ENCODE measurements at places on chromosomes 16 and 17.

DNA sequence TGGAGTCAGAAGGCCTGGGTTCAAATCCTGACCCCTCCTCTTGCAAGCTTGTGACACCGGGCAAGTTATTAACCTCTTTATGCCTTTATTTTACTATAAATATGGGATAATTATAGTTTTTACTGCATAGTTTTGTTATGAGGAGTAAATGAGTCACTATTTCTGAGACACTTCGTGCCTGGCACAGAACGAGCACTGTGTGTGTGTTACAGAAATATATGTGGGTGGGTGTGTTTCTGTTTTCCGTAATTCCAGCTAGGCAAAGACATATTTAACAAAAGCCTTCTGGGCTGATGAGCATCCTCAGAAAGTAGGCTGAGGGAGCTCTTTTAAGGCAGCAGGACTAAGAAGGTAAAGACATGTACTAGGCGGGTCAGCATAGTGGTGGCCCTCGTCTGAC lies 417.9 kb downstream of the MAF start:
- DNase-seq, result no peak

DNA sequence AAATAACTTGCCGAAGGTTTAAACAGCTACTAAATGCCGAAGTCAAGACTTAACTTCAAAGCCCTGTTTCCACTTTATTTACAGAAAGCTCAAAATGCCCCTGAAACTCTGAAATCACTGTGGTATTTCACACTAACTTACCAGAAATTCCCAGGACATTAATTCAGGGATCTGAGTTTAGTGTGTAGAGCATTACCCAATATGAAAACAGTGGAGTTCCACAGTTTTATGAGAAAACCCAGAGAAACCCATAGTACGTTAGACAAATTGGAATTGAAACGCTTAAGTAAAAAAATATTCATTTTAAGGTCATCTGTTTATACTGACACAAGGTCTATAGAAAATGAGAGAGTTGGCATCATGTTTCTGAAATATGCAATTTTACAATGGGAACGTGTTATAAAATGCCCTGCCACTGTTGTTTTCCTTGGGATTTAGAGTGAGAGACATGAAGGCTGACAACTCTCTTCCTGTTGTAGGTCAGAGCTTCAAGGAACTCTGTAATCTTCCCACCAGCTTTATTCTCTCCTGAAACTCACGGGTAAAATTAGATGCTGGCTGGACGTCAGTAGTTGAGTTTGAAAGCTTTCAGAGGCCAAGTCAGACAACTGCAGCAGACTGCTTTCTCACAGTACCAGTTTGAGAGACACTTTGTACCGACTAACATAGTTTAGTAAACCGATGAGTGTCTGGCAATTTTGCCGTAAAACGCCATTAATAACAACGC lies 139.4 kb upstream of the TBX2 start:
- peak; percentile 26 for DNase-seq

- DNase-seq, result no peak
These were observed 40.5 kb downstream of the BAHCC1 start for GRCh38 chr17:81435652-81436293.

DNA sequence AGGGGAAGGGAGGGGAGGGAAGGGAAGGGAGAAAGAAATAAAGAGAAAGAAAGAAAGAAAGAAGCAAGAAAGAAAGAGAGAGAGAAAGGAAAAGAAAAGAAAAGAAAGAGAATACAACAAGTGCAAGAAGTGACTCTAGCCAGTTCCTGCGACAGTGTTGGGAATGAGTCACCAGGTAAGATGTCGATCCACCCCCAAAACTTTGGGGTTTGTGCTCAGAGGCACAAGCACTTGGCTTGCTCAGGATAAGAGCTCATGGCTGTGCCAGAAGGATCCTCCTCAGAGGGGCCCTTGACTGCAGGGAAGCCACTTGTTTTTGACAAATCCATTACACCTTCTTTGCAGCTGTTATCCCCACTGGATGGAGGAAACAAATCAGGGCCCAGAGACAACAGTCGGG lies 137.7 kb downstream of the TMEM132E start:
- peak; percentile 12 for DNase-seq

DNA sequence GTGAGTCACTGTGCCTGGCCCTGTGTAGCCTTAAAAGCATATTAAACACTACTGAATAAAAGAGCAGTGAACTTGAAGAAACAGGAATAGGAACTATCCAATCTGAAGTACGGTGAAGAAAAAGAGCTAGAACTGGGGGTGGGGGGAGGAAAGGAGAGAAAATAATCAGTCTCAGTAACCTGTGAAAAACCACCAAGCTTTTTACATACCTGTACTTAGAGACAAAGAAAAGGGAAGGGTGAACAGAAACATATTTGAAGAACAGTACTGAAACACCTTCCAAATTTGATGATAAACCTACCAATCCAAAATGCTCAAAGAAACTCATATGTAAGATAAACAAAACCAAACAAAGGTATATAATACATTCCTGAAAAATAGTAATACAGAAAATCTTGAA lies 77.5 kb downstream of the USP32 start:
- DNase-seq, result no peak

DNA sequence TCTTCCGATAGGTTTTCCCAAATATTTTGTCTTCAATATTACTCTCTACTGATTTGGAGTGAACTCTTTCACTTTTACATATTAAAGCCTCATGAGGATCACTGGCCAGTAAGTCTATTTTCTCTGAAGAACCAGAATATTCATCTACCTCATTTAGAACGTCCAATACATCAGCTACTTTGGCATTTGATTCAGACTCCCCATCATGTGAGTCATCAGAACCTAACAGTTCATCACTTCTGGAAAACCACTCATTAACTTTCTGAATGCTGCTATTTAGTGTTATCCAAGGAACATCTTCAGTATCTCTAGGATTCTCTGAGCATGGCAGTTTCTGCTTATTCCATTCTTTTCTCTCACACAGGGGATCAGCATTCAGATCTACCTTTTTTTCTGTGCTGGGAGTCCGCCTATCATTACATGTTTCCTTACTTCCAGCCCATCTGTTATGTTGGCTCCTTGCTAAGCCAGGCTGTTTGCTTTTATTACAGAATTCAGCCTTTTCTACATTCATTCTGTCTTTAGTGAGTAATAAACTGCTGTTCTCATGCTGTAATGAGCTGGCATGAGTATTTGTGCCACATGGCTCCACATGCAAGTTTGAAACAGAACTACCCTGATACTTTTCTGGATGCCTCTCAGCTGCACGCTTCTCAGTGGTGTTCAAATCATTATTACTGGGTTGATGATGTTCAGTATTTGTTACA lies 30.9 kb downstream of the BRCA1 start:
- DNase-seq, result no peak

- DNase-seq, result no peak
These were observed 8.3 kb upstream of the CENPT start for GRCh38 chr16:67855789-67856188.

DNA sequence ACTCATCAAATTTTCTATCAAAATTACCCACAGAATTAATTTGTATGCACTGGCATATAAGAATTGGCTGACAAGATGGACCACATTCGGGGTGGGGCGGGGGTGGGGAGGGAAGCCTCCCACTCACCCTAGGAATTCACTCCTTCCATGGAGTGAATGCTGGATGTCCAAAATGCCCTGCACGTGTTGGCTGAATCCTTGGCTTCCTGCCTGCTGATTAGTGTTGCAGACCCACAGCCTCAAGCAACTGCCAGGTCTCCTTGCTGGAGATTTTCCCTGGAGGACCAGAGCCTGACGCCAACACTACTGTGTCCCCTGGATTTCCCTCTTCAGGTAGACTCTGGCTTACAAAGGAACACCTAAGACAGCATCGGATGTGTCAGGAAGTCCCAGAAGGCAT lies 575.7 kb upstream of the CDH11 start:
- no peak for DNase-seq

GRCh38 chr17:13420878-13421277 lies 180.9 kb downstream of the HS3ST3A1 start:
- peak; percentile 9 for DNase-seq

GRCh38 chr17:17587614-17588337 lies 3.7 kb downstream of the PEMT start:
- DNase-seq, result no peak

- no peak for DNase-seq
These were observed 21.0 kb downstream of the PDIA2 start for GRCh38 chr16:303760-304505.

DNA sequence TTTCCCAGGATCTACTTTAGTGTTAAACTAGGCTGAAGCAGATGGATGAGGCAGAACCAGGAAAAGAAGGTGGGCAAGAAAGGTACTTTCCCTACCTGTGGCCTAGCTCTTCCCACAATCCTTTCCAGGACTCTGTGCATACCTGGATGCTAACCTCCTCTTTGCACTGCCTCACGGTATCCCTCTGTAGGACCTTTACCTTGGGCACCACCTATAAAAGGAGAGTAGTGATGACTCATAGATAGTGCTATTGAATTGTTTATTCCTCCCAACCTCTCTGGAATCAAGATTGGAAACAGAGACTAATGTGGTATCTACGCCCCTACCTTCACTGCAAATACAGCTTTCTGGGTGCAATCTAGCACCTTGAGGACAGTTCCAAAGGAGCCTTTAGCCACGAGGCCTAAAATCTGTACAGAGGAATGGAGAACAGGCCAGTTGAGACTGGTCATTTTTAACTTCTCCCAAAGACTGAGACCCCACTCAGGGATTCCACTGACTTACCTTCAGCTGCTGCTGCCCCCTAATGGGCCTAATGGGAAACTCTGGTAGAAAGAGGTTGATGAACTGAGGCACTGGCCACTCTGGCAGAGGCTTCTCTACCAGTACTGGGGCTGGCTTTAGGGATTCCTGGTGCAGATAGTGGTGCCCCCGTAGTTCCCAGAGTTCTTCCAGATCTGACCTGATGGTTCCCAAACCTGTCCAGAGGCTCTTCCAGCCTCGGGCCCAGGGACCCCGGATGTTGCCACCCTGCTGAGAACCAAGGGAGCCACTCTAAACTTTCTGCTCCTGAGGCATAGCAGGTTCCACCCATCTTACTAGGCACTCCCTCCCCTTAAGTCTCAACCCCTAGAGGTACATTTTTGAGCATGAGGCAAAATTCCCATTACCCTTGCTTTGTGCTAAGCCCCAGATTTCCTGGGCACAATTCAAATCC lies 781 bp downstream of the RSKR start:
- peak; percentile 70 for DNase-seq

GRCh38 chr16:11374255-11374654 lies 29.0 kb downstream of the RMI2 start:
- DNase-seq, result no peak

DNA sequence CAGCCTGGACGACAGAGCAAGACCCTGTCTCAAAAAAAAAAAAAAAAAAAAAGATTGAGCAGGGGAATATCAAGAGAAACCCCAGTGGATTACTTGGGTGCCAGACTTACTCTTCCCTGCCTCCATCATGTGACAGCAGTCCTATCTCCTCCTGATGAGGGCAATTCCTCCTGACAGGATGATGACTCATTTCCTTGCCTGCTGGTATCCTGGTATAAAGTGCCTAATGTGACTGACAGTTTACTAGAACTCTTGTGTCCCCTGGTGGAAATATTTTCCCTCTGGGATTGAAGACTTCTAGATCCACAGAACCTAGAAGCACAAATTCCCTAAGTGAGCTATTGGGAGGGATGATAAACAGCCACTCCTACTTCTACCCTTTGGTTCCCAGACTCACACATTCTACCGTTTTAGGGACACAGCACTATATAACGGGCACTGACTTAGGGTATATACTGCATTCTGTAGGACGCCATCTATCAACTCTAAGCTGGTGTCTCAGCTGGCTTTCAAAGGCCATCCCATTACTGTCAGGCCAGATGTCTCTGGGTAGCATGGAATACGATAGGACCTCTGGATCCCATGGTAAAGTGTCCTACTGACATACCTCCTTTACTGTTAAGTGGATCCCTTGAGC lies 114.6 kb upstream of the MED13 start:
- peak; percentile 36 for DNase-seq

- no peak for DNase-seq
These were observed 19.8 kb downstream of the FBRS start for GRCh38 chr16:30677931-30678585.

DNA sequence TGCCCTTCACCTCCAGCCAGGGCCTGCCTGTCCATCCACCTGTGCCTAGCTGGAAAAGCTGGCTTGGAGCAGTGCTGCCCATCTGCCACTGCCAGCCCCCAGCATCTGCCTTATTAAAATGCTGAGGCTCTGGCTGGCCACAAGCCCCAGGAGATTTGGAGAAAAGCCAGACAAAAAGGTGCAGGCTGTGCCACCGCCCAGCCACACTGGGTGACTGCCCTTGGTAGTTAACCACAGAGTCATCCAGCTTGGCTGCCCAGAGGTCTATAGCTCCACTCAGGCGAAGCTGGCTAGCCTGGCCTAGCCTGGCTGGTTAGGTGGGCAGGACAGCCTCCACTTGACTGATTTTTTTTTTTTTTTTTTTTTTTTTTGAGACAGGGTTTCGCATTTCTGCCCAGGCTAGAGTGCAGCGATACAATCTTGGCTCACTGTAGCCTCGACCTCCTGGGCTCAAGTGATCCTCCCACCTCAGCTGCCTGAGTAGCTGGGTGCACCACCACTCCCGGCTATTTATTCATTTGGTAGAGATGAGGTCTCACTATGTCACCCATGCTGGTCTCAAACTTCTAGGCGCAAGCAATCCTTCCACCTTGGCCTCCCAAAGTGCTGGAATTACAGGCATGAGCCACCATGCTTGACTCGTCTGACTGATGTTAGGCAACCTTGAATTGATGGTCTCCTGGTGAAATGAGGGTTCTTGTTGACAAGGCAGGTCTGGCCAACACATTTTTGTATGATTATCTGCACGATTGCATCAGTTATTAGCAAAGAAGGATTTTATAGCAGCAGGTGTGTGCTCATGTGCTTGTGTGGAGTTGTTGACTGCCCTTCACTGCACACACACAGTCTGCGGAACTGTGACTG lies 103.8 kb downstream of the RAB11FIP4 start:
- peak; percentile 86 for DNase-seq

- DNase-seq, result peak; percentile 39
These were observed 7.1 kb downstream of the HAS3 start for GRCh38 chr16:69112285-69113129.

- no peak for DNase-seq
These were observed 5.5 kb upstream of the ZNF750 start for GRCh38 chr17:82845163-82845807.

- DNase-seq, result no peak
These were observed 336.7 kb upstream of the ZFHX3 start for GRCh38 chr16:73384506-73385089.

GRCh38 chr16:9378876-9379275 lies 287.4 kb downstream of the HAPSTR1 start:
- no peak for DNase-seq

DNA sequence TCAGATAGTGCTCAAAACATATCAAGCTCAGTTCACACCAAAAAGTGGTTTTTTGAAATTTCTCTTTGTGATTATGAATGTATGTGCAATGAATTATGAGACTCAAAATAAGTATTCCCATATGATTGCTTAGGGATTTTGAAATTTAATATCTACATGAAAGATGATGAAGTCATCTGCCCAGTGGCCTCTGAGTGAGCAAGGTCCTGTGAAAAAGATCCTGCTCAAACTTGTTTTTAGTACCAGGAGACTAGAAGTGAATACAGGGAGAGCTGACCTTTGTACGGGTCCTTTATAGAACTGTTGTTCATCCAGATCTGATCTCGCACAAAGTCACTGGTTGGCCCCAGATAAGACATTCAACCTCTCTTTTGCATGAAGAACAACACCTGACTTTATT lies 151.9 kb upstream of the MAF start:
- no peak for DNase-seq
